ENCODE measurements at places on chromosomes 11 and 22.

DNA sequence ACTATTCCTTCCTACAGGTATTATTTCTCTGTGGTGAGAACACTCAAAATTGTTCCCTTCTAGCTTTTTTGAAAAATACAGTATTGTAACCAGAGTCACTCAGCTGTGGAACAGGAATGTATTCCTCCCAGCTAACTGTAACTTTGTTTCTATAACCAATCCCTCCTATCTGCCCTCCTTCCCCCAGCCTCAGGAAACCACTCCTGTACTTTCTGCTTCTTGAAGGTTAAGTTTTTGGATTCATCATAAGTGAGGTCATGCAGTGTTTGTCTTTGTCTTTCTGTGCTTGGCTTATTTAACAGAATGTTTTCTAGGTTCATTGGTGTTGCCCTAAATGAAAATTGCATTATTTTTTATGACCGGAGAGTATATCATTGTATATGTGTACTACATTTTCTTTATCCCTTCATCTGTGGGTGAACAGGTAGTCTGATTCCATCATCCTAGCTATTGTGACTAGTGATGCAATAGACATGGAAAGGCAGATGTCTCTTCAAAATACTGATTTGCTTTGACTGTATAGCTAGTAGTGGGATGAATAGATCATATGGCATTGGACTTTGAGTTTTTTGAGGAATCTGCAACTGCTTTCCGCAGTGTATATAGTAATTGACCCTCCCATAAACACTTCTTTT, 112.9 kb upstream of the GRK3 start:
- DNase-seq: no peak

- DNase-seq: no peak
These were observed 22.2 kb downstream of the OTUB1 start for GRCh38 chr11:64008283-64008913.

DNA sequence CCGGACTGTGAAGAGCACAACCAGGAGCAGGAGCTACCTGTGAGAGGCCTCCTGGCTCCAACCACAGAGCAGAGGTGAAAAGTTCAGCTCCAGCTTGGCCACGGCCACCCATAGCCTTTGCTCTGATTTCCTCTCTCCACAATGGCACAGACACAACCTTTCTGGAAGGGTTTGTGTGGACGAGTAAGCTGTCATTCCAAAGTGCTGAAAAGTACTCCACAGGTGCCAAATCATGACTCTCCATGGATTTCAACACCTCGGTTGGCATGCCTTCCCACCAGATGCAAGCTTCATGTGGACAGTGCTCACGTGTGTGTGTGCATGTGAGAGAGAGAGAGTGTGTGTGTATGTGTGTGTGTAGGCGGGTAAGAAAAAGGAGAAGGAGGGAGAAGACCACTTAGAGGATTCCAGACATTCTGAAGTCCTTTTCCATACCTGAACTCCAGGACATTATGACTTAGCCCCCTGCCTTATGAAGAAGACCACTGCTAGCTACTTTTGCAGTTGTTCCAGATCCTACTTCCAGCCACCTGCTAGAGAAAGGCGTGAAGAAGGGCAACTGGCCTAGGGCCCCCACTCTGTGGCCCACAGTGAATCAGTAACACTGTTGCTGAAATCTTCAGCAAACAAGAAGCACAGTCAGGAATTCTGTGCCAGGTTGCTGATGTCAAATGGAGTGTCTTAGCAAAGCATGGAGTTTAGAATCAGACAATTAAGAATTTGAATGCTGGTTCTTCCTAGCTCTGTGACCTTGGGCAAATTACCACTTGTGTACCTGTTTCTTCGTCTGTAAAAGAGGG, 13.9 kb upstream of the NAV2 start:
- no peak for DNase-seq

- no peak for DNase-seq
These were observed 21.1 kb upstream of the TTLL12 start for GRCh38 chr22:43207849-43208702.

DNA sequence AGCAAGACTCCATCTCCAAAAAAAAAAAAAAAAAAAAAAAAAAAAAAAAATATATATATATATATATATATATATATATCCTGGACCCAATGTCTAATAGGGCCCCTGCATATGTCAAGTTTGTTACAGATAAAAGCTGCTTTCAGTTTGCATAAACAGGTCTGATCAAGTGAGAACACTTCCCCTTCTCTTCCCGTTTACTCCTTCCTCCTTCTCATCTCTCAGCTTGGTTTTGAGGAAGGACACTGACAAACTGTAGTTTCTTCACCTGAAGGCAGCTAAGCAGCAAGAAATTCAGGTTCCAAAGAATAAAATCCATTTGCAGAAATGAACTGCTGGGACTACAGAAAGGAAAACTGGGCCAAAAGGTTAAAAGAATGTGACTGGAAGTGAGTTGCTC, 11.7 kb downstream of the THOC5 start:
- DNase-seq: no peak

- DNase-seq: no peak
These were observed 51.9 kb upstream of the ALX4 start for GRCh38 chr11:44361813-44362212.

DNA sequence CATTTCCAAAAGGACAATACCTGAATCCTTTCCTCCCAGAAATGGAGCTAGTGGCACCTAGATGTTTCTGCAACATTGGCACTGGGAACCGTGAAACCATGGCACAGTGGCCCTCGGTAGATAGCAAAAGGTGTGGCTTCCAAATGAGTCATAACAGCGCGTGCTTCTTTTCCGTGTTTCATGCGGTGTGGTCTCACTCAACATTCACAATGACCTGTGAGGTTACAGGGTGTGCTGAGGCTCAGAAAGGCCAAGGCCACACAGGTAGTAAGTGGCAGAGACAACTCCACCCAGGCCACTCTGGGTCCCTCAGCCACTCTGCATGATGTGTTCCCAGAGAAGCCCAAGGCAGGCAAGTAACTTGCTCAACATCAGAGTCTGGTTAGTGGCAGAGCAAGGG, 67.4 kb downstream of the TP53I11 start:
- no peak for DNase-seq

DNA sequence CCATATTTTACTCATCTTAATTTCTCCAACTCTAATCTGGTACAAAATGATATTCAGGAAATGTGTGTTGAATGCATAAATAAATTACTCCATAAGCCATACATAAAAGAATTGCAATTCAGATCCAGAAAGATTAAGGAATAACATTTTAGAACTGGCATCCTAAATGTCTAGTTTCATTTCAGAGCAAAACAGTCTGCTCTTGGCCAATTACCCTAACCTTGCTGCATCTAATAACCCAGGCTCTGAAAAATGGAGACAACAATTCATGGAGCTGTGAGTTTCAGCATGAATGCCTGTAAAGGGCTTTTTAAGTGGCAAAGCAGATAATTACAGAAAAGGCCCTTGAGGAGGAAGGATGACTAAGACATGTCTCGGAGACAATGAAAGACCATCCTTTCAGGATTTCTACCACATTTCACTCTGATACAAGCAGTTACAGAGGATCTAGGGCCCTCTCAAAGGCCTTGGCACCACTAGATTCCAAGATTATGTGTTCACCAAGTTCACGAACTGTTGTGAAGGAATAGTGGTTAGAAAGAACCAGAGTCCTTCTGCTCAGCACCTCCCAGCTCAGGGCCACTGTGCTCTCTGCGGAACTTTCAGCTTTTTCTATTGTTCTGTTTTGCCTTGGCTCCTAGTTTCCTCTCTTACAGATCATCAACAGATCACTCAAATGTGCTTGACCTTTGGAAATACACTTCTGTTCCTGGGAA, 157.6 kb upstream of the BLID start:
- DNase-seq: no peak

GRCh38 chr11:21877151-21877550, 315.7 kb upstream of the ANO5 start:
- DNase-seq: no peak

DNA sequence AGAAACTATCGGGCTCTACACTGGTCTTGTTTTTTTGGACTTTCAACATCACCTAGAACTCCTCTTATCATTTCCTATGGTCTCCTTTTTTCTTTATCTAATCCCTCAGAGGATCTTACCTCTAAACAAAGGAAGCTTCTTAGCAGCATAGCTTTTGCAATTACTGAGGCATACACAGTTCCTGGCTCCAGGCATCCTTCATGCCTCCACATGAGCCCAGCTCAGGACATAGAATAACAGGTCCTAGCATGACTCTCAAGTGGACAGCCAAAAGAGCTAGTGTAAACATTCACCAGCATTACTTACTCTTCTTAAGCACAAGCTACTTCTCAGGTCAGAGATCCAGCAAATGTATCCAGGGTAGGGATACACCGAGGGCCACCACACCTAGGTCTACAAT, 17.1 kb downstream of the CFAP300 start:
- DNase-seq: no peak

DNA sequence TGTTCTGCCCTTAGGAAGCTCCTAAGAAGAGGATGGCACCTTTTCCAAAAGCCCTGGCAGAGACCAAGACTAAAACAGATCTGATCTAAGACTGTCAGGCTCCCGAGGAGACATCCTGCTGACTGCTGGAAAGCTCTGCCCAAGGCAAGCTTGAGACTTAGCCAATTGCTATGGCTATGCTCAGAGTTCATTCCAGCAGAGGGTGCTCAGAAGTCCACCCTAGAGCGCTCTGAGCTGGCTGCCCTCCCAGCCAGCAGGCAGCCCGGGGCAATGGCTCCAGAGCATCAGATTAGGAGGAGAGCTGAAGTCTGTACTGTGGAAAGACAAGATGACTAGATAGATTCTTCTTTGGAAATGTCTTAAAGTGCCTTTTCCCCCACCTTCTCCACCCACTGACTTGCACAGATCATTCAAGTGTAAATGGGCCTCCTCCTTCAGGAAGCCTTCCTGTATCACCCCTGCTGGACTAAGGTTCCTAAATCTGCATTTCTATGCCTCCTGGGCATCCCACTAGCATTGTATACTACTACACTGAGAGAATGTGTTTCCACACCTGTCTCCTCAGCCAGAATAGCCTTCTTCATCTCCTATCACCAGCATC, 23.4 kb downstream of the LRRC55 start:
- no peak for DNase-seq

- DNase-seq: no peak
These were observed 2.5 kb downstream of the RASSF7 start for GRCh38 chr11:563066-563811.

- no peak for DNase-seq
These were observed 14.1 kb upstream of the ALKBH3 start for GRCh38 chr11:43866520-43866919.

GRCh38 chr11:88806410-88806809, 259.4 kb downstream of the GRM5 start:
- DNase-seq: no peak

- no peak for DNase-seq
These were observed 106.2 kb downstream of the SHANK2 start for GRCh38 chr11:71145988-71146824.

- DNase-seq: no peak
These were observed 70.1 kb upstream of the LDLRAD3 start for GRCh38 chr11:35873721-35874120.

DNA sequence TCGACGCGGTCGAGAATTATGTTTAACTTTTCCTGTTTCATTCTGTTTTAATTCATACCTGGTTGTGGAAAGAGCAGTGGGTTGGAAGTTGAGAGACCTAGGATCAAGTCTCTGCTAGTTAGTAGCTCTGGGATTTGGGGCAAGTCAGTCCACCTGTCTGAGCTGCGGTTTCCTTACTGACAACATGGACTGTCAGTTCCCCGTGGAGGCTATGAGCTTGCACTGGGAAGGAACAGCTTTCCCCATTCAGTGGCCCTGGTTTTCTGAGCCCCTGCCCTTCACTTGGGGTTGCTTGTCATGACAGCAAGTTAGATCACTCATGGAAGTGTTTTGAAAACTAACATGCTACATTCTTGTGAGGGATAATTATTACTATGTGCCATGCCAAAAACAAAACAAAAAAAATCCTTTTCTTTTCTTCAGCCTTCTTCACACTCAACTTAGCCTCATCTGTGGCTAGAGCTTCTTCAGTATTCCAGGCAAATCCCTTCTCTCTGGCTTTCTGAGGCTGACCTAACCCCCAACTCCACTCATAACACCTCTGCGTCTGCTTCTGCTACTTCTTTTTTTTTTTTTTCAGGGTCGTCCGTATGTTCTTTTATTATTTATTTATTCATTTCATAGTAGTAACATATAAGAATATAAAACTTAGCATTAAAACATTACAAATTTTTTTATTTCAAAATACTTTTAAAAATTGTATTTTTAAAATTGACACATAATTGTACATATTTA, 43.0 kb upstream of the ZBED5 start:
- no peak for DNase-seq

DNA sequence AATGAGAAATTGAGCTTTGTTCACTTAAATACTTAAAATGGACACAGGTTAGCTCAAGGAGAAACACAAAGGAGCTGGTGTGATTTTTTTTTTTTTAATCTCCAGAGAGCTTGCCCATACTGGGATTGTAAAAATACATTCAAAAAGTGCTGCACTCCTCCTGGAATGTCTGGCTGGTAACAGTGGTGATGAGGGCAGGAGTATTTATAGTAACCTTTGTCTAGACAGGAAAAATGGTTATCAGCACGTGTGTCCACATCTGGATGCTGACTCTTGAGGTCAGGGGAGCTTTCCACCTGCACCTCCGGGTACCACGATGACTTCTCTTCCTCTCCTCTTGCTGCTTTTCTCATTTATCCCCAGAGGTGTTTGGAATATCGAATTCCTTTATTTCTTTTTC, 30.1 kb downstream of the EXT2 start:
- DNase-seq: no peak

DNA sequence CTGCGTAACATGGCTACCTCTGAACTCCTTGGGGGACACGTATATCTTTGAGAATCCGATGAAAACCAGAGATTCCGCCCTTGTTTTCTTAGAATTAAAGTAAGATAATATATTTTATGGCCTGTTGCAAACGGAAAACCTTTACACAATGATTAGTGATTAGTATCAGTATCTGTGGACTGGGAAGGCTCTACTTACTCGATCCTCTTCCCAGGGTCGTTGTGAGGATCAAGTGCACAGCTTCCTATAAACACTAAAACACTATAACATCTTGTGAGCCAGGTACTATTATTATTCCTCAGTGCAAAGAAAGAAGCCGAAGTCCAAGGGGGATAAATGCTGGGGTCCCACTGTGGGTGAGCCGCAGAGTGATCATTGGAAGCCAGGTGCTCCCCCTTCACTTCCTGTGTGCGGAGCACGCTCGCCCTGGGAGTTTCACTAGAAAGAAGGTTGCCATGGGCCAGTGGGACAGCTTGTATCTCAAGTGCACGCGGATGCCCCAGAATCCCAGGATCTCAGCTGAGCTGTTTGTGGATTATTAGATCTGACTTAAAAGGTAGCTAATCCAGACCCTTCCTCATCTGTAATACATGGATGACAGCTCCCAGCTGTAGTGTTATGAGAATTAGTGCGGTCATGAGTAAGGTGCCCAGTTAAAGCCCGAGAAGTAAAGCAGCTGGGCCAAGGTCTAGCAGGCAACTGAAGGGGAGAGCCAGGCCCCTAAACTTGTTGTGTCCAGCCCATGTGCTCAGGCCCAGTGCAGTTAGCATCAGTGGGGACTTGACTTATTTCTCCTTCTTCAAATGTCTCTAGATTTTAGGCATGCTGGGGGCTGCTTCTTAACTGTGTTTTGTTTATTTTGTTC, 839 bp downstream of the CBY1 start:
- DNase-seq: no peak

GRCh38 chr11:120971825-120972224, 52.1 kb upstream of the TBCEL start:
- DNase-seq: no peak

Data from neuronal stem cell (in vitro differentiated cells).